ENCODE measurements at places on chromosomes 2 and 18. TPM values are rescaled to one million over a fixed set of nuclear protein-coding genes. Genes with fewer than 3 reads are reported as not detected.

The SLC16A14 gene
- 0.83 TPM for total RNA-seq

The RAB11FIP5 gene
- total RNA-seq = 36.1 TPM

The AP1S3 gene
- 32.8 TPM for total RNA-seq

The CENPA gene
- 55.9 TPM for total RNA-seq

The PGAP1 gene
- total RNA-seq = 2.6 TPM

The FBXO36 gene
- total RNA-seq = 1.7 TPM

The CYS1 gene
- 1.1 TPM for total RNA-seq

The GALM gene
- total RNA-seq = 17.2 TPM

The SNRNP200 gene
- total RNA-seq = 113 TPM

The SLC11A1 gene
- total RNA-seq = 0.26 TPM

The PSMA8 gene
- not detected for total RNA-seq

The CNDP2 gene
- total RNA-seq = 80.1 TPM

The PDCL3 gene
- 32.9 TPM for total RNA-seq

The LYPD6B gene
- total RNA-seq = not detected

The RAB27B gene
- 10.5 TPM for total RNA-seq

The TEKT4 gene
- total RNA-seq = not detected

The C2orf15 gene
- 1.0 TPM for total RNA-seq

The CIB4 gene
- 0.38 TPM for total RNA-seq

The MAPK4 gene
- total RNA-seq = 0.20 TPM

The SALL3 gene
- not detected for total RNA-seq

The CSRNP3 gene
- total RNA-seq = not detected

The IL36A gene
- not detected for total RNA-seq

The KCNK3 gene
- 0.76 TPM for total RNA-seq

The KLHL30 gene
- total RNA-seq = 0.18 TPM

The DLX1 gene
- 3.2 TPM for total RNA-seq
